ENCODE measurements at places on chromosomes 12 and 14. TPM values are rescaled to one million over a fixed set of nuclear protein-coding genes. Genes with fewer than 3 reads are reported as not detected.

- H3K27me3 ChIP-seq: peaks cover 21% of the 10 kb centered on the region
- no peak overlapping the region for H3K4me3 ChIP-seq
- no peaks in the 10 kb centered on the region for H3K36me3 ChIP-seq
- DNase-seq: no peak
- no peak overlapping the region for H3K27ac ChIP-seq
Observed at GRCh38 chr12:110111476-110112334, 12.5 kb upstream of the IFT81 start.

The PLEKHD1 gene
- total RNA-seq: 0.13 TPM

- DNase-seq: no peak
- no peaks in the 10 kb centered on the region for H3K27me3 ChIP-seq
- H3K36me3 ChIP-seq: no peaks in the 10 kb centered on the region
- H3K4me3 ChIP-seq: no peak overlapping the region
- H3K4me1 ChIP-seq: no peaks in the 10 kb centered on the region
- no peak overlapping the region for H3K27ac ChIP-seq
Observed at GRCh38 chr12:65585648-65586602, 238.4 kb upstream of the HMGA2 start.

- H3K27ac ChIP-seq: no peak overlapping the region
- H3K4me1 ChIP-seq: no peaks in the 10 kb centered on the region
- no peak for DNase-seq
- H3K27me3 ChIP-seq: no peaks in the 10 kb centered on the region
Observed at GRCh38 chr14:75627406-75627805, 33.3 kb downstream of the ERG28 start.

DNA sequence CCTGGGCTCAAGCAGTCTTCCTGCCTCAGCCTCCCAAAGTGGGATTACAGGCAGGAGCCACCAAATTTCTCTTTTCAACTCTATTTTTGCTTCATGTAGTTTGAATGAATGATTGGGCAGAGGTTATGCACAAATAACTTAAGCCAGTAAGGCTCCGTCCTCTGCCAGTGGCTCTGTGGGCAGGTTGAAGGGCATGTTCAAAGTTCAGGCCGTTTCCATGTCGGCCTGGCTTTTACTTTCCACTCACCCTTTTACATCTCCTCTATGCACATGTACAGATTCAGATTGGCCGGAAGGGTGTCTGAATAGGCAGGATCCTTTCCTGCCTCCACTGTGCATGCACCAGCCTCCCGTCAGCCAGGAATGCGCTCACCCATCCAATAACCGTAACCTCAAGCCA, 132.3 kb downstream of the EML1 start:
- no peak overlapping the region for H3K27ac ChIP-seq
- H3K4me3 ChIP-seq: no peak overlapping the region

The ITGA7 gene
- 2.0 TPM for total RNA-seq

- H3K36me3 ChIP-seq: no peaks in the 10 kb centered on the region
- H3K4me1 ChIP-seq: peaks cover 3% of the 10 kb centered on the region
- H3K4me3 ChIP-seq: no peak overlapping the region
- H3K27me3 ChIP-seq: peaks cover 2% of the 10 kb centered on the region
- no peak overlapping the region for H3K27ac ChIP-seq
- no peak for DNase-seq
Observed at GRCh38 chr12:3224530-3224903, 147.3 kb downstream of the TSPAN9 start.

GRCh38 chr12:113643177-113643974, 171.7 kb upstream of the LHX5 start:
- no peaks in the 10 kb centered on the region for H3K4me1 ChIP-seq
- no peak overlapping the region for H3K4me3 ChIP-seq
- H3K36me3 ChIP-seq: no peaks in the 10 kb centered on the region
- H3K27me3 ChIP-seq: peaks cover 21% of the 10 kb centered on the region

DNA sequence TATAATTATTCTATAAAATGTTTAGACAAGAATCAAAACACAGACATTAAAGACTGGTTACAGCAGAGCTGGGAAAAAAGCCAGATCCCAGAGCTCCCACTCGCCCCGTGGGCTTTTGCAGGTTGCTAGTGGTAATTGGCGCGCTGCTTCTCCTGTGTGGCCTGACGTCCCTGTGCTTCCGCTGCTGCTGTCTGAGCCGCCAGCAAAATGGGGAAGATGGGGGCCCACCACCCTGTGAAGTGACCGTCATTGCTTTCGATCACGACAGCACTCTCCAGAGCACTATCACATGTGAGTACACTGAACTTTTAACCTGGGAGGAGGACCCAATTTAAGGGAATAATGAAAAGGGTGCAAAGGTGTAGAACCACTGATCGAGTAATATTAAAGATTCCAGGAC, 7.5 kb downstream of the TMEM52B start:
- no peak for DNase-seq
- H3K4me3 ChIP-seq: no peak overlapping the region
- H3K27ac ChIP-seq: no peak overlapping the region
- H3K36me3 ChIP-seq: no peaks in the 10 kb centered on the region

- DNase-seq: no peak
- H3K4me3 ChIP-seq: peak overlapping the region; percentile 10
- H3K36me3 ChIP-seq: no peaks in the 10 kb centered on the region
Observed at GRCh38 chr12:53096089-53096741, 1.3 kb upstream of the IGFBP6 start.
